CD4-positive, alpha-beta T cell treated with Interleukin-6 at 100 ng/mL for 8 hours (primary cell): ENCODE measurements at places on chromosomes 7 and 10.

GRCh38 chr10:130885021-130885655 is 426.4 kb downstream of the TCERG1L start:
- no peak for DNase-seq

- no peak for DNase-seq
Observed at GRCh38 chr10:48685731-48686130, 1.1 kb downstream of the WDFY4 start.

DNA sequence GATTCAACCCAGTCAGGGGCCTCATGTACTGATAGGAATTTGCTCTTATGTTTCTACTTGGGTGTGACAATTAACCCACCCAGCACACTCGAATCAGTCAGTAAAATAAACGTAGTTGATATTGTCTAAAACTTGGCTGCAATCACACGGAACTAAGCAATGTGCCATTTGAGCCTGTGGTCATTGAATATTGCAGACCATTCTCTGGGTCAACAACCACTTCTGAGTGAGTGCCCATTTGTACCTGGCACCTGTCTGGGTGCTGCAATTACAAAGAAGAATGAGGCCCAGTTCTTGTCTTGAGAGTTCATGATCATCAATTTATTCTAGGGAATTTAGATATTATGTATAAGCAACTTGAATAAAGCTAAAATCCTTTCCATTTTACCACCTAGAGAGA is 29.8 kb downstream of the NPY start:
- DNase-seq: no peak

DNA sequence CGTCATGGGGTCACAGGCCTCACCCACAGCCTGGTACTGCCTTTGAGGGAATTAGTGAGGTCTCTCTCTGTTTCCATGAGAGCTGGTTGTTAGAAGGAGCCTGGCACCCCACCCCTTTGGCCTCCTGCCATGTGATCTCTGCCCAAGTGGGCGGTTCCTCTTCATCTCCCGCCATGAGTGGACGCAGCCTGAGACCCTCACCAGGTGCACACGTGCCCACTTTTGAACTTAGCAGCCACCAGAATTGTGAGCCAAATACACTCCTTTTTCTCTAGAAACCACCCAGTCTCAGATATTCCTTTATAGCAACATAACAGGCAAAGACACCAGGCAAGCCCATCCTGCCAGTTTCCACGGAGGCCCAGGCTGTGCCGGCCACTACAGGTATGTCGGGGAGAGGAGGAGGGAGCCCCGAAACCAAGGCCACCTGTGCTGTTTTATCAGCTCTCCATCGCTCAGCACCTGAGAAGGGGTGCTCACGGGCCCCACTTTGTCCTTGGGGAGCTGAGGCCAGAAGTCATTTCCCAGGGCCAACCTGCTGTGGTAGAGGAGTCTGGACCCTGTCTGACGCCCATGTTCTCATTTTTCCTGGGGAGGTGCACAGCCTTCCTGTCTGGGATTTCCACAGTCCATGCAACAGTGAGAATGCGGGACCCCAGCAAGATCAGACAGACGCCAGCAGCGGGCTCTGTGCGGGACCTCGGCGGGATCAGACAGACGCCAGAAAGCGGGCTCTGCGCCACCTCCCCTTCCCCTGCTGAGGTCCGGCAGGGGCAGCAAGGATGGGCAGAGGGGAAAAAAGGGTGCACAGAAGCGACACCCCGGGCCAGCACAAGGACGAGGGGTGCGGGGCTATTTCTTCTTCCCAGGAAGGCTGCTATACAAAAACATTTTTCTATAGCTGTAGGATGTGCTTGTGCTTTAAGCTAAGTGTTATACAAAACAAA is 220.5 kb downstream of the ELFN1 start:
- DNase-seq: no peak

GRCh38 chr10:371515-371914 is 236.3 kb downstream of the ZMYND11 start:
- no peak for DNase-seq

GRCh38 chr10:102732661-102733060 is 11.1 kb upstream of the WBP1L start:
- DNase-seq: no peak

DNA sequence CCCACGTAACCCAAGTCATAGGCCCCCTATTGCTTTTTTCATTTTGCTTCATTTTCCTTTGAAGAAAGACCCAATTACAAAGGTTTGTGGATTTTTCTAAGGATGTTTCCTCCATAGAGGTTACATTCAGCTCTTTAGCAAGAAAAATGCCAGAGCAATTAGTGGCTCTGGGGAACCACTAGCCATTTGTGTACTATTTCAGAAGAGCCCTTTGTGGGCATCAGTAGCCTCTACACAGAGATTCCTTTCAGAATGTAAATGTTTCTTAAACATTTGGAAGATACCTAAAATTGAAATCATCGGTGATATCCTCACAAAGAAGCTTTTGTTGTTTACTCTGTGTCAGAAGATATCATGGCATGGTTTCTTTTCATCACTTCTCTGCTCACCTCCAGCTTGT is 291.0 kb upstream of the KMT2E start:
- DNase-seq: no peak
